ENCODE measurements at places on chromosomes 12 and 14.

GRCh38 chr12:101925935-101926334, 48.6 kb downstream of the DRAM1 start:
- no peak for DNase-seq

GRCh38 chr14:81209167-81209836, 11.5 kb downstream of the GTF2A1 start:
- no peak for DNase-seq

GRCh38 chr12:121719926-121720414, 7.4 kb downstream of the TMEM120B start:
- DNase-seq: no peak

DNA sequence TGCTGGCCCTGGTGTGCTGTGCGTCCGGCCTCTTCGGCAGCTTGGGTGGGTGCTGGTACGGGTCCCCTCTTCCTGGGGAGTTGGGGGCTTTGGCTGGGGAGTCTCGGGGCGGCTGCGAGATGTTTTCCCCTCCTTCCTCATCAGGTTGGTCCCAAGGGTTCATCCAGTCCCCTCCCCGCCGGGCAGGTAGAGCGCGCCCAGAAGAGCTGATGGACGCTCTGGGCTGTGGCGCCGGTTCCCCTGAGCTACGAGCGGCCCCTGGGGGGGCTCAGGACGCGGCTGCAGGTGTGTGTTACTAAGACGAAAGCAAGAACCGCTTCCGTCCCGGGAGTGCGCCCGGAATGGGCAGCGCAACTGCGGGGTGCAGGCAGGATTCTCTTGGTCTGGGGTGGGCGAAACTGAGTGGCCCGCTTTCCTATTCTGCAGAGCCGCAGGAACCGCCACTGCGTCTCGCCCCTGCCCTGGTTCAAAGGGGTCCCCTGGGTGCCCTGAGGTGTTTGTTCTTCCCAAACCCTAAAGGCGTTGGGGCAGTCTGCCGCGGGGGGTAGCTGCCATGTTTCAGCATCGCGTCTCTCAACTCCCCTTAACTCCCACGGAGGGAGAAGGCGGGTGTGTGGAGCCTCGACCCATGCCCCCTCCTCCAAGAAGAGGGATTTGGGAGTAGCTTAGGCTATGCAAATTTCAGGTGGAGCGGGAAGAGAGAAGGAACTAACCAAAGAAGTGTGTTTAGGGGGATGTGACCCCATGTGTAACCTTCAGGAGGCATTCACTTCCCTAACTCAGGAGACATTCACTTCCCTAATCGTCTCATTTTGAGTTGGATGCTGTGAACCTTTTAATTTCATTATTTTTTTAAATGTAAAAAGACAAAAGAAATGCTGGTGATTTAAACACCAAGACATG, 1.2 kb downstream of the SLC24A4 start:
- DNase-seq: no peak

DNA sequence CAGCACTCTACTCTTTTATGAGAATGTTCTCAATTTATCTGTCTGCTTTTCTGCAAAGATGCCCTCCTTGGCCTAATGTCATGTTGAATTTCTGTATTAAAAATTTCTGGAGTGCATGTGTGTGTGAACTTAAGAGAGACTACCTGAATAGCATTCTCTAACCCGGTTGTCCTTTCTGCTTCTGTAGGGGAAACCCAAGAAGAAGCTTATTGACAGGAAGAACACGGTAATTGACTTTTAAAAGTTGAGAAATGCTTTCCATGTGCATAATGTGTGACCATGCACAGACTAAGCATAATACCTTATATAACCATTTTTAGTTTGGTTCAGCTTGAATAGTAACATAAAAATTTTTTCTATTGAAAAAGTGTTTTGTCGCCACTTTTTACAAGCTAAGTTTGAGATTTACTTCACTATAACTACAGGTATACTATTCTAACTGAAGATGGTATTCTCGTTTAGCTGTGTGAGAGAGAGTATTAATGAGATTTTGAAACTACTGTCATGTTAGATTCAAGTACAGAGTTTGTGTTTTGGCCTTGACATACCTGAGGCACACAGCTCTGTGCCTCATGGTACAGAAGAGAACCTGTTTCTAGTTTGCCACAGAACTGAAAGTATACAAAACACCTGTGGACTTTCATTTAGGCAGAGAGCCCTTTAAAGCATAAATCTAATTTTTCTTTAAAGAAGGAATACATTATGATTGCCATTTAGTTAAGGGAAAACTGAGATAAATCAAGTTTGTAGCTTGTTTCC, 96.8 kb downstream of the TTLL5 start:
- DNase-seq: no peak

DNA sequence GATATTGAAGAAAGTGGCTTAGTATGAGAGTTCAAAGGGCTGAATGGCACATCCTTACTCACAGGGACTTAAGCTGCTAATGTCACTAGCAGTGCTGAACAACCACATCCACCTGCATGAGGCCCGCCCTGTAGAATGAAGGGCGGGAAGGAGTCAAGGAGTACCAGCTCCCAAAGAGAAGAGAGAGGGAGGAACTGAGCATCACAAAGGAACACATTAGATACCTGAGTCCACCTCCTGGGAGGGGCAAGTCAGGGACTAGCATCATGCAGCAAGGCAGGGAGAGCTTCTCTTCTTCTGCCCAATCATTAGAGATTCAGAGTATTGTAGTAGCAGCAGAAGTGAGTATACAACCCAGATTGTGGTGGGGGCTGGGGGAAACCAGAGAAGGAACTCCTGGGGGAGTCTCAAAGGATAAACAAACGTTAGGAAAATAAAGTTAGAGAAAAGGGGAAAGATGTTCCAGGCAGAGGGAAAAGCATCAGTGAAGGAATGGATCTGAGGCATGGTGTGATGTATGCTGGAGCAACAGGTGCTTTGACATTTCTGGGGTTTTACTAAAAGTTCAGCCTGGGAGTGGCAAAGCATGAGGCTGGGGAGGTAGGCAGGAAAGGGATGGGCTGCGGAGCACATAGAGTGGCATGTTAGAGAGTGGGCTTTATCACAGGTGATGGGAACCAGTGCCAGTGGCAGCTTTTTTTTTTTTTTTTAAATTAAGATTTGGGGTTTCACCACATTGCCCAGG, 21.0 kb upstream of the GRIP1 start:
- DNase-seq: no peak

DNA sequence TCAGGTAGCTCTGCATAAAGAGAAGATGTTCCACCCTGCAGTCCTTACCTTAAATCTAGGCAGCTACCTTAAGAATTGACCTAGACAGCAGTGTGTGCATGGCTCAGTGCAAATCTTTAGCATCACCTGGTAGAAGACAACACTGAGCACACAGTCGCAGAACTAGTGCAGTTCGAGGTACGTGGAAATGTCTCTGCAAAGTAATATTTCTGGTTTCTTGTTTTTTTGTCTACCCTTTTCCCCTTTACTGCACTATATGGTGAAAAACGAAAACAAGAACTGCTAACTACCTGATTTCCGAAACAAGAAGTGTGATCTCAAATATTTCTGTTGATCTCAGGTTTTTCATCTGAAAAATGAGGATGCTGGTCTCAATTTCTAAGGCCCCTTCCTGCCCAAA, 82.5 kb downstream of the ETV6 start:
- DNase-seq: no peak

- no peak for DNase-seq
These were observed 151.0 kb downstream of the BCAT1 start for GRCh38 chr12:24797901-24798300.

GRCh38 chr14:61537563-61538463, 157.5 kb upstream of the HIF1A start:
- no peak for DNase-seq

GRCh38 chr12:15220915-15221885, at the start of gene RERG:
Gene RERG, minus strand, starts transcription at chr12:15221417. Its CDS starts 3,928 bp downstream, at chr12:15217489.
- peak; percentile 78 for DNase-seq

DNA sequence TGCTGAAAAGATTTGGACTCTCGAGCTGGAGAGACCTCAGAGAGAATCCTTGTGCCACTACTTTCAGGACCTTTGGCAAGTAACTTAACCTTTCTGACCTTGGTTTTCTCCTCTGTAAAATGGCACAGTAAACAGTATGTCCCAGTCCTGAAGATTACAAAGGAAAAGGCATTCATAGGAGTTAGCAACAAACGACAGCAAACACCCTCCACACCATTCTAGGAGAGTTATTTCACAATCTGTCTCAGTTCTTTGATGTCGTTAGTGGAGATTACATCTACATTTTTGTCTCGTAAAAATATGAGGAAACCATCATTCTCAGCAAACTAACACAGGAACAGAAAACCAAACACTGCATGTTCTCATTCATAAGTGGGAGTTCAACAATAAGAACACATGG, 205.7 kb downstream of the ITPR2 start:
- no peak for DNase-seq

DNA sequence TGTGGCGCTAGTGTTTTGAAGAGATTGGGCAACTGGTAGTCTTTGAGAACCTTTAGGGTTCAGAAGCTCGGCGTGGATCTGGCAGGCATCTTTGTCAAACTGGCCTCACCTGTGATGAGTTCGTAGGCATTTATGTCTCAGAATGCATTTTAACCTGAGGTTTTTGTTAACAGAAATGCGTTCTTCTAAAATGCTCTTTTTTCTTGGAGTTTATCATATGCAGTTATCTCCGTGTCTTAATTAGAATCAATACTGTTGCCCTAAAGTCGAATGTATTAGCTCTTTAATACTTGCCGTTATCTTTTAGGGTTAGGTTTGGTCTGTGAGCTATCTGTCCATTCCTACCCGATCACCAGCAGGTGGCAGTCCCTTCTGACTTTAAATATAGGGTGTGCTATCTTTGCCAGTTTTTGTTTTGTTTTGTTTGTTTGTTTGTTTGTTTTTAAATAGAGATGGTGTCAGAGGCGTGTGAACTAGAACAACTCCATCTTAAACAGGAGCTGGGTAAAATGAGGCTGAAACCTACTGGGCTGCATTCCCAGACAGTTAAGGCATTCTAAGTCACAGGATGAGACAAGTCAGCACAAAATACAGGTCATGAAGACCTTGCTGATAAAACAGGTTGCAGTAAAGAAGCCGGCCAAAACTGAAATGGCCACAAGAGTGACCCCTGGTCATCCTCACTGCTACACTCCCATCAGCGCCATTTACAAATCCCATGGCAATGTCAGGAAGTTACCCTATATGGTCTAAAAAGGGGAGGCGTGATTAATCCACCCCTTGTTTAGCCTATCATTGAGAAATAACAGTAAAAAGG, 1.4 kb downstream of the ATF1 start:
- peak; percentile 10 for DNase-seq

DNA sequence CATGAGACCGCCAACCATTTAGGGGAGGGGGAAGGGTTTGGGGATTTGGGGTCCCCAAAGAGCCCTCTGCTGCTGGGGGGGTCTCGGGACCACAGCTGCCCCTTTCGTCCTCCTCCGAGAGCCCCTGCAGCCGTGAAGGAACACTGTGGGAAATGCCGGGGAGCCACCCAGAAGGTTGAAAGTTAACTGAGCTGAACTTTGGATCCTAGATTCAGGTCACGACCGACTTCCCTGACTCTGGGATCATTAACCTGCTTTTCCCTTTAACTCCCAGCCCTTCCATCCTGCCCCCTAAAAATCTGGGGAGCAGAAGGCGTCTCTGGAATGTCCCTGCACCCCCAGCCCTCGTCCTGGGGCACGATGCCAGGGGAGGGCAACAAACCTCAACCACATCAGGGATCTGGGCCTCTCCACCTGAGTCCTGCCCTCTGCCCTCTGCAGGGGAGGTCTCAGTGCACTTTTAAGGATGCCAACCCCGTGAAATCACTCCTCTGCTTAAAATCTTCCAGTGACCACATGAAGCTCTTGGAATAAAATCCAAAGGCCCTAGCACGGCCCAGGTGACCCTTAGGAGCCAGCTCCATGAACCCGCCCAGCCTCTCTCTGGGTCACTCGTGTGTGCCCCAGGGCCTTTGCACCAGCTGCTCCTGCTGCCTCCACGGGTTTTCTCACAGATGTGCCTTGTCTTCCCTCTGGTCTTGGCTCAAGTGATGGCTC, 95.0 kb downstream of the RFLNA start:
- no peak for DNase-seq

- DNase-seq: no peak
These were observed 12.2 kb upstream of the BDKRB1 start for GRCh38 chr14:96243785-96244184.

DNA sequence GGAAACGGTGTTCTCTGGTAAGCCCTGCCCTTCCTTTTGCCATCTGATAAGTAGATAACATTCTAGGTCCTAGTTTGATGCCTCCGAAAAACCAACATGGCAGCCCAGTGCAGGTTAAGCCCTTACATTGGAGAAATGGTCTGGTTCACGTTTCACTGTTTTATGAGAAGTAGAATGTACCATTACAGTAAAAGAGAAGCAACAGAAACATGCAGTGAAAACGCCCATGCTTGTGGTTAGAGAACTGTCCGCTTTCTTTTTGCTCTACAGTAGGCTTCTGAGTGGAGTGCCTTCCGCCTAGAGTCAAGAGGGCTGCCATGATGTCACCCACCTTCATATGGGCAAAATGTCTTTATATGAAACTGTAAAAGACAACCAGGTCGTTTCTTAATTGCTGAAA, 190.4 kb upstream of the BCL2L14 start:
- no peak for DNase-seq

- no peak for DNase-seq
These were observed 7.0 kb downstream of the STON2 start for GRCh38 chr14:81392976-81393643.

Measured in NCI-H1930 (cell line).